Stomach (tissue), 19 donors: ENCODE measurements at places on chromosomes 7 and 10. TPM values are rescaled to one million over a fixed set of nuclear protein-coding genes. Genes with fewer than 3 reads are reported as not detected.

DNA sequence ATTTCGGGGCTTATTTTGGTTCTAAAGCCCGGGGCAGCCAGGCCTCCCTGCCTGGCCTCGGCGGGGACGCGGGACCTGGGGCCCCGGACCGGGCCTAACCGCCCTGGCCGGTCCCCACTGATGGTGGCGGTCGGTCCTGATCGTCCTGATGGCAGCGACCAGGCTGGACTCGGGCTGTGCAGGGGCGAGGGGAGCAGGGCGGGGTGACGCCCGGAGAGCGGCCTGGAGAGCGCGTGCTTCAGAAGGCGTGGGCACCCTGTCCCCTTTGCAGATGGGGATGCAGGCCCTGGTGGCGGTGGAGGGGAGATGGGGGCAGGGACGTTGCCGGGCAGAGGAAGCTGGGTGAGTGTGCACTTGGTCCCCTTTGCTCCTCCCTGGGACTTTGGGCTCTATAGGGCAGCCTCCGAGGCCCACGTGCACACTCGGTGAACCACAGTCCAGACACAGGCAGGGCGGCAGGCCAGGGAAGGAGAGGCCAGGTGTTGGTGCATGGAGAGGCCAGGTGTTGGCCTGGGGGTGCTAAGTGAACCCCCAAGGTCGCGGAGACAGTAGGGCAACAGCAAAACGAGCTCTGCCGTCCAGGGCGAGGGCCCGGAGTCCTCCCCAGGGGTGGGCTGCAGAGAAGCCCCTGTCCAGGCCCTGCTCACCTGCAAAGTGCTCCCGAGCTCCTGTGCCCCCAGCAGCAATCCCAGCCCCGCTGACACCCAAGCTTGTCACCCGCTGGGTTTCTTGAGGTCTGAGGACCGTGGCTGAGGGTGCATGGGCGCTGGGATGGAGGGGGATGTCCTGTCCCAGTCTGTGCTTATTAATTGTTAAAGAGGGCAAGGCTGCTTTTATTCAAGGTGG lies 42.4 kb upstream of the FAM20C start:
- peak overlapping the region; percentile 97 for H3K27ac ChIP-seq
- peak overlapping the region; percentile 49 for H3K4me3 ChIP-seq
- no peaks in the 10 kb centered on the region for H3K36me3 ChIP-seq
- H3K27me3 ChIP-seq = no peaks in the 10 kb centered on the region

- H3K4me3 ChIP-seq = no peak overlapping the region
- DNase-seq = no peak
- H3K27ac ChIP-seq = peak overlapping the region; percentile 51
- no peaks in the 10 kb centered on the region for H3K27me3 ChIP-seq
- H3K36me3 ChIP-seq = peaks cover 9% of the 10 kb centered on the region
Observed at GRCh38 chr7:77734659-77735421, 38.6 kb downstream of the RSBN1L start.

DNA sequence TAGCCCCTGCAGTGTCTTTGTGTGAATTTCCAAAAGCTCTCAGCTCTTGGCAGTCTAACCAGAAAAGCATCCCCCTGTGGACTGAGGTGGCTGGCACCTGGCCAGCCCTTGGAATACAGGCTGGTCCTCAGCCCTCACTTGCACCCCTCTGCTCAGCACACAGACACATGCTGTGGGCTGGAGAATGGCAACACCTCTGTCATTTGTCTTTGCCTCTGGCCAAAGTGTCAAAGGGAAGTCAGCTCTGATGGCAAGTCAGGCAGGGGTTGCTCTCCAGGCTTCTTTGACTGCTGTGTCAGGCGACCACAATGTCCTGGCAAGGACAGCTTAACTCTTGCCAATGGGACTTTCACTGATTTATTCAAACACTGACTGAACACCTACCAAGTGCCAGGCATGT lies 724.8 kb downstream of the INHBA start:
- H3K4me1 ChIP-seq = no peaks in the 10 kb centered on the region
- H3K4me3 ChIP-seq = no peak overlapping the region
- H3K27me3 ChIP-seq = no peaks in the 10 kb centered on the region
- H3K36me3 ChIP-seq = no peaks in the 10 kb centered on the region

DNA sequence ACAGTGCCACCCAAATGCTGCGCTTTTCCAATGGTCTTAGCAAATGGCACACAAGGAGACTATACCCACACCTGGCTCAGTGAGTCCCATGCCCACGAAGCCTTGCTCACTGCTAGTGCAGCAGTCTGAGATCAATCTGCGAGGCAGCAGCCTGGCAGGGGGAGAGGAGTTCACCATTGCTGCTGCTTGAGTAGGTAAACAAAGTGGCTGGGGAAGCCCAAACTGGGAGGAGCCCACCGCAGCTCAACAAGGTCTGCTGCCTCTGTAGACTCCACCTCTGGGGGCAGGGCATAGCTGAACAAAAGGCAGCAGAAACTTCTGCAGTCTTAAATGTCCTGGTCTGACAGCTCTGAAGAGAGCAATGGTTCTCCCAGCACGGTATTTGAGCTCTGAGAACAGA lies 891.2 kb downstream of the PCDH15 start:
- no peaks in the 10 kb centered on the region for H3K4me1 ChIP-seq
- no peaks in the 10 kb centered on the region for H3K27me3 ChIP-seq
- no peak overlapping the region for H3K27ac ChIP-seq
- no peak overlapping the region for H3K4me3 ChIP-seq
- no peaks in the 10 kb centered on the region for H3K36me3 ChIP-seq

GRCh38 chr10:50456719-50457118 lies 167.0 kb downstream of the SGMS1 start:
- no peaks in the 10 kb centered on the region for H3K27me3 ChIP-seq
- H3K36me3 ChIP-seq = peaks cover 12% of the 10 kb centered on the region
- no peak overlapping the region for H3K27ac ChIP-seq
- no peak overlapping the region for H3K4me3 ChIP-seq

DNA sequence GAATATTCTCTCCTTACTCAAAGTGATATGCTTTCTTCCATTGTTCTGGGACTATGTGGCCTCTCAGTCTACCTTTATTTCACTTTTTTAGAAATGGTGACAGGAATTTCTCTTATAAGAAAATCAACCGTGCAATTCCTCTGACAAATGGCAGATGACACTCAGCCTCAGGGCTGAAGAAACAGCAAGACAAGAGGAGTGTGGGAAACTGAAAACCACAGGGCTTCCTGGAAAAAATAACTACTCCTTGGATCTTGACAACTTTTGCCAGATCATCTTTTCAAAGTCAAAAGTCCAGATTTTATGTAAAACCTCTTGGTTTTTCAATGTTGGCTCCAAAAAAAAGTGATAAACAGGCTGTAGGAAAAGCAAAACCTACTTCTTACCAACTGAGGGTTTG lies 121.5 kb downstream of the TYW1B start:
- DNase-seq = no peak
- no peaks in the 10 kb centered on the region for H3K36me3 ChIP-seq
- H3K4me1 ChIP-seq = no peaks in the 10 kb centered on the region
- no peak overlapping the region for H3K27ac ChIP-seq
- no peak overlapping the region for H3K4me3 ChIP-seq

- peaks cover 15% of the 10 kb centered on the region for H3K36me3 ChIP-seq
- no peak overlapping the region for H3K27ac ChIP-seq
- H3K4me1 ChIP-seq = peaks cover 47% of the 10 kb centered on the region
- no peak for DNase-seq
- peaks cover 88% of the 10 kb centered on the region for H3K27me3 ChIP-seq
Observed at GRCh38 chr7:101163279-101164070, 1.9 kb downstream of the VGF start.

- no peak for DNase-seq
- peaks cover 90% of the 10 kb centered on the region for H3K36me3 ChIP-seq
- peaks cover 8% of the 10 kb centered on the region for H3K4me1 ChIP-seq
- H3K4me3 ChIP-seq = no peak overlapping the region
Observed at GRCh38 chr10:68342909-68343516, 10.3 kb upstream of the PBLD start.

DNA sequence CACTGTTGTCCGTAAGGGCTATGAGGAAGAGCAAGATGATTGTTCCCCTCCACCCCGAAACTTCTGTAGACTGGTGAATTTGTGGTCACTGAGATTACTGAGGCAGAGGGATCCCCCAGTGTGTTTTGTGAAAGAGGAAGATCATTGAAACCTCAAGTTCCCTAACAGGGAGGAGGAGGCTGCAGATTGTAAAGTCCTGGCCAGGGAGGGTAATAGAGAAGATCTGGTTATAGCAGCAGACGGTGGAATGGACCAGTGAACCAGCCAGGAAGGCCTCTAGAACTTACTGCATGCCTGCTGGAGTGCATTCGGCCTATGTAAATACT lies 31.1 kb downstream of the LMTK2 start:
- no peaks in the 10 kb centered on the region for H3K27me3 ChIP-seq
- peaks cover 44% of the 10 kb centered on the region for H3K36me3 ChIP-seq
- H3K4me3 ChIP-seq = no peak overlapping the region
- DNase-seq = no peak
- H3K27ac ChIP-seq = no peak overlapping the region

DNA sequence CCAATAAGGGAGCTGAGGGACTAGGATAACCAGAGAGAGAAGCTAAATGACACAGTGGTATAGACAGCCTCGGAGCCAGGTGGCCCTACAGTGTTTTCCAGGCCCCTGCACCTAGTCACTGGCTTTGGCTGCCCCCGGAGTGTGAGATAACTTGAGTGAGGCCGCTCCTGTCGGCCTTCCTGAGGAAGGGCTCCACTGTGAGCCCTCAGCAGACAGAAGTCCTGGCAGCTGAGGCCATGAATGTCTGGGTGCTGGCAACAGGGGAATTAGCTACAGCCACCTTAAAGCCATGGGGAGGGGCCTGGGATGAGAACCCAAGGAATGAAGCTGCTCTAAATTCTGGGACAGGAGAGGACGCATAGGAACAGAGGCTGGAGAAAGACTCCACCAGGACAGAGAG lies 4.6 kb upstream of the GDF10 start:
- H3K27ac ChIP-seq = no peak overlapping the region
- H3K4me3 ChIP-seq = no peak overlapping the region
- H3K27me3 ChIP-seq = peaks cover 16% of the 10 kb centered on the region
- H3K36me3 ChIP-seq = no peaks in the 10 kb centered on the region

DNA sequence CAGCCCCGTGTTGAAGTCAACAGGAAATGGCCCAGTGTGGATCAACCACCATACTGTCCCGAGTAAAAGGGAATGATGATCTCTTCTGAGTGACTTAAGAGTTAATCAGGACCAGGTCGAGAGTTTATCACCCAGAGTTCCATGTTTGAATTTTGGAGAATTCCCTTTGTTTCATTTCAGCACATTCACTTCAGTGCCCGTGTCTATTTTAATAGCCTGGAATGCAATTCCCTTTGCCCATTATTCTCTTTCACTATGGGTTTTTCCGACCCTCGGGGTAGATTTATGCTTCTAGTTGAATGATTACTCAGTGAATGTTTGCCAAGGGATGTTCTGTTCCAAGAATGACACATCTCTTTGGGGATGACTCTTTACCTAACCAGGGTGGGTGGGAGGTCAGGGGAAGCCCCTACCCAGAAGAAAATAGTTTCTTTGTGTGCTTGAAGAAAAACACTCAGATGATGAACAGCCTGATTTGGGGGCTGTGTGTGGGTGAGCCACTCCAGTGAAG lies 594.9 kb downstream of the INHBA start:
- H3K4me3 ChIP-seq = no peak overlapping the region
- DNase-seq = no peak
- no peaks in the 10 kb centered on the region for H3K36me3 ChIP-seq
- no peaks in the 10 kb centered on the region for H3K27me3 ChIP-seq
- no peaks in the 10 kb centered on the region for H3K4me1 ChIP-seq
- no peak overlapping the region for H3K27ac ChIP-seq

- no peak overlapping the region for H3K27ac ChIP-seq
- H3K36me3 ChIP-seq = no peaks in the 10 kb centered on the region
- H3K4me1 ChIP-seq = no peaks in the 10 kb centered on the region
- H3K27me3 ChIP-seq = no peaks in the 10 kb centered on the region
- DNase-seq = no peak
- no peak overlapping the region for H3K4me3 ChIP-seq
Observed at GRCh38 chr10:59561477-59562121, 148.1 kb downstream of the SLC16A9 start.

DNA sequence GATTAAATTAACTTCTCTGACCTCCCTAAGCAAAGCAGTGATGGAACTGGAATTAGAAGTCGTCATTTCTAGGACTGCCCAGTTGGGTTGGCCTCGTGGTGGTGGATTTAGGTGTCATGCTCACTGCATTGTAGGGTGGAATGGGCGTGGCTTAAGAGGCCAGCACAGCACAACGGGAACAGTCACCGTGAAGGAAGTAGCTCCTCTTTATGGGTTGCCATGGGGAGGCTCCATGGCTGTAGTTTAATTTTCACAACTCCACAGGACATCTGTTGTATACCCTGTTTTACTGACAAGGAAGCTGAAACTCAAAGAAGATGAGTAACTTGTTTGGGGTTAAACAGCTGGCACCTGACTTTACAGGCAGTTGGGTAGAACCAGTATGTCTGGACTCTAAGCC lies 208.3 kb downstream of the CELF2 start:
- peaks cover 12% of the 10 kb centered on the region for H3K36me3 ChIP-seq
- H3K27ac ChIP-seq = no peak overlapping the region
- DNase-seq = peak; percentile 53
- peaks cover 21% of the 10 kb centered on the region for H3K4me1 ChIP-seq

- H3K36me3 ChIP-seq = no peaks in the 10 kb centered on the region
- no peak overlapping the region for H3K4me3 ChIP-seq
- no peaks in the 10 kb centered on the region for H3K4me1 ChIP-seq
- no peak overlapping the region for H3K27ac ChIP-seq
- no peaks in the 10 kb centered on the region for H3K27me3 ChIP-seq
- DNase-seq = no peak
Observed at GRCh38 chr10:20156511-20156910, 340.3 kb downstream of the PLXDC2 start.

- H3K36me3 ChIP-seq = no peaks in the 10 kb centered on the region
- H3K4me3 ChIP-seq = no peak overlapping the region
- H3K4me1 ChIP-seq = peaks cover 39% of the 10 kb centered on the region
- no peak overlapping the region for H3K27ac ChIP-seq
- H3K27me3 ChIP-seq = no peaks in the 10 kb centered on the region
Observed at GRCh38 chr10:103543617-103544525, 50.4 kb downstream of the NEURL1 start.

GRCh38 chr10:67803588-67804394 lies 34.2 kb downstream of the DNAJC12 start:
- no peaks in the 10 kb centered on the region for H3K36me3 ChIP-seq
- H3K4me1 ChIP-seq = no peaks in the 10 kb centered on the region
- H3K27ac ChIP-seq = no peak overlapping the region
- H3K4me3 ChIP-seq = no peak overlapping the region

DNAJC30 gene
- 2.8 TPM for total RNA-seq

ZNF365 gene
- not detected for total RNA-seq

CACNB2 gene
- total RNA-seq = 16.9 TPM

HOXA10 gene
- 337 TPM for total RNA-seq

TMEM196 gene
- total RNA-seq = not detected

VKORC1L1 gene
- 31.6 TPM for total RNA-seq
